ENCODE measurements at places on chromosomes 16 and 17.
A peak's percentile ranks its signal among the peaks of the same experiment; 100 is the strongest.

GRCh38 chr17:70181866-70182265, 12.5 kb downstream of the KCNJ2 start:
- no peak for DNase-seq

- no peak for DNase-seq
These were observed 59.7 kb downstream of the VMP1 start for GRCh38 chr17:59767176-59767575.

- DNase-seq = no peak
These were observed 4.2 kb downstream of the FOXC2 start for GRCh38 chr16:86570558-86571529.

GRCh38 chr17:66417300-66417719, 114.9 kb downstream of the PRKCA start:
- no peak for DNase-seq

GRCh38 chr17:5662409-5663085, 78.2 kb upstream of the NLRP1 start:
- DNase-seq = no peak

- DNase-seq = no peak
These were observed 2.0 kb downstream of the VAMP2 start for GRCh38 chr17:8160741-8161221.

GRCh38 chr17:75487351-75488070, 27.8 kb downstream of the CASKIN2 start:
- DNase-seq = no peak

DNA sequence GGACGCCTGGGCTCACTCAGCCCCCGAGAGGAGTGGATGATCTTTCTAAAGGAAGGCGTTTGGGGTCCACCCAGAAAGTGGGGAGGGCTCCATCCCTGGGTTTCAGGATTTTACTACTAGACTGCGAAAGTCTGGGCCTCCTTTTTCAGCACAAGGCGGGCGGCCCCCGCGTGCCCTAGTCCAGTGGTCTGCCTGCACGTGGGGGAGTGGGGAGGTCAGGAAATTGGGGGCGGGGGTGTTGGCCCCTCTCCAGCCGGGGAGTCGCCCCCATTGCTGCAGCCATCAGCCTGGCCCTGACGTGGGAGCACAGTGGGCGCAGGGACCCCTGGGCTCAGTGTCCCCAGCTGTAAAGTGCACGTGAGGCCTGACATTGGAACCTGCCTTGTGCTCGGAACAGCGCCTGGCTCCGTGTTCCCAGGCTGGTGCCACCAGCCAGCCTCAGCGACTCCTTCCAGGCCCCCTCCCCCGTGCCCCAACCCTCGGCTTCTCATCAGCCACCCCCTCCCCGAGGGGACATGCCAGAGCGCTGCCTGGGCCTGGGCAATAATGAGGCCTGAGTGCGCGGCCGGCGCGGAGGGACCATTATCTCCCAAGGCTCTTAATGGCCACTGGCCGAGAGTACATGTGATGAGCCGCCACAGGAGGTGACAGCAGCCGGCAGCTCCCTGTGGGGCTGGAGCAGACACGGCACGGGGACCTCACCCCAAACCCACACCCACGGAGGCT, 2.4 kb upstream of the C1QTNF8 start:
- no peak for DNase-seq

GRCh38 chr16:333406-334094, 19.0 kb downstream of the AXIN1 start:
- DNase-seq = peak; percentile 63

- no peak for DNase-seq
These were observed 75.6 kb downstream of the GNAO1 start for GRCh38 chr16:56266641-56267607.

DNA sequence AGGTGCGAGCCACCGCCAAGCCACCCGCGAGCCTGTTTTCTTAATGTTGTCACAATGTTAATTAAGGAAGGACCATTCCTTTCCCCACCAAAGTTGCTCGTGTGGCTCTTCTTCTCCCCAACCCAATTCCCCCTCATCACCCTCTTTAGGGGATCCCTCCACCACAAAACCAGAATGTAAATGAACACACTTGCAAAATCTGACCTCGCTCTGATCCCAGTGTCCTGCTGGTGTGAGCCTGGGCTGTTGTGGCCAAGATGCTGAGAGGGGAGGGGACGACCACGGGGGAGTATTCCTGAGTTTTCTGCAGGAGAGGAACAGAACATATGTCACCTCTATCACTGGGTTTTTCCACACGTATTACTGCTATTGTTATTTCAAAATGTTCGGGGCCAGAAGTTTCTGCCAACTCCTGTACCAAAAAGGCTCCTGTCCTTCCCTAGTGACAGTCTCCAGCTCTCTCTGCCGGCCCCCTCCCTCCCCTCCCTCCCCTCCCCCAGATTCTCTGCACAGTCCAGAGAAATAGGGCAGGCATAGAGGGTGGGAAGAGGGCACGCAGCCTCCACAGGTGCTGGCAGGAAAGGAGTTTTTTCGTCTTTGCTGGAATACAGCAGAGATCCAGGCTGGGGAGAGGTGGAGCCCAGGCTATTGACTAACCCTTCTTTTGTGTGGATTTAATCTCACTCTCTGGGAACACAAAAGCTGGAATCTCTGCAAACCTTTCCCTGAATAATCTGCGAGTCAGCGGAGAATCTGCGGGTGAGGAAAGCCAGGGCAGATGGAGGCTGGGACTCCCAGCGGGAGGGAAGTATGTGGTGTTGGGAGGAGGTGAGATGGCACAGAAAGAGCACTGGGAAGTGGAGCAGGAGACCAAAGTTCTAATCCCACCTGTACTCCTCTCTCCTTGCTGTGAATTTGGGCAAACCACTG, 4.5 kb upstream of the CA4 start:
- DNase-seq = peak; percentile 57

GRCh38 chr16:58639836-58640235, 10.2 kb upstream of the CNOT1 start:
- DNase-seq = no peak

GRCh38 chr16:3030222-3031212, 6.2 kb downstream of the BICDL2 start:
- DNase-seq = no peak

GRCh38 chr17:39105705-39106104, 45.7 kb downstream of the PLXDC1 start:
- DNase-seq = no peak

DNA sequence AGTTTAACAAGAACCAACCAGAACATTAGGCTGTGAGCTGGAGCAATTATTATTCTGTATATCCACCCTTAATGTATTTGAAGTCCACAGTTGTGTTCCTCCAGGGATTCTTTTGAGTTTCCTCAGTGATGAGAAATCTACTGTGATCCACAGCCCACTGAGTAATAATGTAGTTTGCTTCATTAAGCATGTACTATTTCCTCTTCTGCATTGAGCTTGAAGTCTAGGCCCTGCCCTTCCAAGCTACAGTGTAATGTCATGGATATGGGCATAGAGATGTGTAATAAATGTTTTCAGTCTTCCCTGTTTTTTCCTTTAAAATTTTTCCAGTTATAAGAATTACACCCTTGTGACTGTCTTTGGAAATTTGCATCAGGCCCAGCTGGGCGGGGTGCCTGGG, 36.4 kb upstream of the SLC12A3 start:
- DNase-seq = no peak

DNA sequence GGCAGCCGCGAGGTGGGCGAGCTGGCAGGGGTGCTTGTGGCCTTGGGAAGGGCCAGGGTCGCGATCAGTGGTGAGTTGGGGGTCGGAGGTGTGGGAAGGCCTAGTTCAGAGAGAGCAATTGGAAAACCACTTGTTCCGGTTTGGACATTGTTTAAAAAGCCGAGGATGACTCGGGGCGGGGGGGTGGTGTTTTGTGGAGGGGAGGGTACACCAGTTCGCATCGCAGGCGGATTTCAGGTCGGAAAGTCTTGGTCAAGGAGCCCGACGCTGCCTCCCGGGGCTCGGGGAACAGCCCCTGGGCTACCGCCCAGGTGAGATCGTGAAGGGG, 66.4 kb downstream of the KPNA2 start:
- no peak for DNase-seq

Data from NCI-H226 (cell line).